ENCODE measurements at places on chromosomes 5 and 9. TPM values are rescaled to one million over a fixed set of nuclear protein-coding genes. Genes with fewer than 3 reads are reported as not detected.

DNA sequence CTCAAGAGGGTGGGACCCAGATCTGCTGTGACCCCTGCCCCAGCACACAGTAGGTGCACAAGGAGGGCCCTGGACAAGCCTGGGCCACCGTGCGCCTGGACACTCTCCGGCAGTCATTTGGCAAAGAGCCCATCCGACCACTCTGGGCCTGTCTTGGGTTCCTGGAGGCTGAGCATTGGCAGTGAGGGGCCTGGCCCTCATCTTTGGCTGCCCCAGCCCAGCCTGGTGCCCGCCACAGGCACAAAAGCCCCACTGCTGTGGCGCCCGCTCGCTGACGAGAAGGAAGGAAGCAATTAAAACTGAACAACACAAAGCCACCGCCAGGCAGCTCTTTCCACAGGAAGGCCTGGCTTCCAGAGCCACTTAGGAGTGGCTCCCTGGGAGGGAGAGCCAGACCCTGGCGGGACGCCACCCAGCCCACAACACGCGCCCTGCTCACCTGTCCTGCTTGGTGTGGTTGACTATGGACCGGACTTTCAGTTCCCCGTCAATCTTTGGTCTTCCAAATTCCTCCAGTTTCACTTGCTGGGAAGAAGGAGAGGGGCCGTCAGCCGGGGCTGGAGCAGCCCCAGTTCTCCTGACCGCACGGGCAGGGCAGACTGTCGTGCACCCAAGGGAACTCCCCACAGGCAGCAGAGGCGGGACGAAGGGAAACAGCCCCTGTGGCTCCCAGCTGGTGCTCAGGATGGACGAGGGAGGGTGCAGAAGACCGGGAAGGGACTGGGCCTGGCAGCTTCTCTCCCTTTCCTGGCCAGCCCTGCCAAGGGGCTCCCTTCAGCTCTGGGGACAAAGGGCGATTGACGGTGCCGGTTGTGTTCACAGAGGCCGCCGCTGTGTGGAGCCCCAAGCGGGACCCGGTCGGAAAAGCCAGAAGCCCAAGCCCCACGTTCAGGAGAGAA lies 50.9 kb upstream of the SARDH start:
- DNase-seq, result no peak

GRCh38 chr9:132534832-132535231 lies 47.6 kb upstream of the BARHL1 start:
- no peak for DNase-seq

- no peak for DNase-seq
Measured at GRCh38 chr5:106311230-106311915, 1359.4 kb downstream of the EFNA5 start.

- DNase-seq, result no peak
Measured at GRCh38 chr5:53942724-53943123, 367.6 kb downstream of the ARL15 start.

- no peak for DNase-seq
Measured at GRCh38 chr5:80409367-80409966, 1.6 kb downstream of the ZFYVE16 start.

- no peak for DNase-seq
Measured at GRCh38 chr5:178366998-178367735, 134.6 kb upstream of the PHYKPL start.

GRCh38 chr9:73118286-73118685 lies 33.4 kb upstream of the ANXA1 start:
- no peak for DNase-seq

DNA sequence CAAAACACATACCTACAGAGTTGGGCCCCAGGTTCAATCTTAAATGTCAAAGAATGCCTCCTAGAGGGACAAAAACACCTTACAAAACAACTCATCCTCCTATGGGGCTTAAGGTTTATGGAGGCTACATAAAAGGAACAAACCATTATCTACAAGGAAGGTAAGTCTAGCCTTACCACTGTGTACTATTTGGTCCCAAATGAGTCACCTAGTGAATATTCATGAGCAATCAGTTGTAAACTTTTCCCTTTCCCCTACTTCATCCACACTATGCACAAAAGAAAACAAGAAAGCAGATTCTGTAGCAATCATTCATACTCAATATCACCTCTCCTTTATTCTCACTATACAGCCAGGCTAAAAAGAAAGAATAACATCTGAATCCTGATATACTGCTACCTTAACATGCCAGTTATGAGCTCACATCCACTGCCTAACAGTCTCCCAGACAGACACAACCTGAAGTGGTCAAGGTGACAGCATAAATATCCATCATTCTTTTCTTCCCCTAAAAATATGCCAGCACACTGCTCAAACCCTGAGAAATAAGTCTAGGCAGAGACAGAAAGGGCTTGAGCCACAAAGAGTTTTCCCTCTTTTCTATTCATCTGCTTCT lies 6.2 kb downstream of the OXCT1 start:
- no peak for DNase-seq

GRCh38 chr9:15377625-15378540 lies 44.8 kb upstream of the SNAPC3 start:
- DNase-seq, result no peak

GRCh38 chr5:135217669-135218485 lies 181.2 kb downstream of the MACROH2A1 start:
- no peak for DNase-seq

- no peak for DNase-seq
Measured at GRCh38 chr9:134870301-134870694, 10.3 kb upstream of the FCN2 start.

GRCh38 chr9:97564291-97565175 lies 63.1 kb downstream of the TMOD1 start:
- no peak for DNase-seq

- no peak for DNase-seq
Measured at GRCh38 chr5:145965804-145966203, 29.4 kb downstream of the SH3RF2 start.

DNA sequence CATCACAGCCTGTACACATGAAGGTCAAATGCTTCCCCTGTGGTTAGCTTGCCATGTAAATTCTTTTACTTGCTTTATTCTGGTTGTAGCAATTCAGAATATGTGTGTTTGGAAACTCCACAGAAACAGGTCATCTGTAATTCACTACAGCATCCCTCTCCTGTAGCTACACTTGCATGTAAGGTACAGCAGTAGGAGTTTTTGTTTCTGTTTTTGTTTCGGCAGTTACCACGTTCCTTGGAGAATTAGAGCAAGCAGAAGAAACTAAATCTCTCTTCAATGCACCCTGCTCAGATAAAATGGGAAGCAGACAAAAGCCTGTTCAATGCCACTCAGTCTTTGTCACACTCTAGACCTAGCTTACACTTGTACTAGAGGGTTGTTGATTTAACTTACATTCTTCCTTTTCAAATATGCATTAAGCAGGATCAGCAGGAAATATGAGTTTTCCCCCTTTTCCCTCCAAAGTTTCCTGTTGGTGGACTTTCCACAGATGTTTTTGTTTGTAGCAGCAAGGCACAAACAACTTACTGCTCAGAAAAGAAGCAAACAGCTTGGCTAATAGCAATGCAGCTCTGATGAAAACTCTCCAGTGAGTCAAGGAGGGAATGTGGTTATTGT lies 80.9 kb downstream of the YIPF5 start:
- no peak for DNase-seq

- no peak for DNase-seq
Measured at GRCh38 chr5:58496488-58496887, 5.3 kb downstream of the GAPT start.

DNA sequence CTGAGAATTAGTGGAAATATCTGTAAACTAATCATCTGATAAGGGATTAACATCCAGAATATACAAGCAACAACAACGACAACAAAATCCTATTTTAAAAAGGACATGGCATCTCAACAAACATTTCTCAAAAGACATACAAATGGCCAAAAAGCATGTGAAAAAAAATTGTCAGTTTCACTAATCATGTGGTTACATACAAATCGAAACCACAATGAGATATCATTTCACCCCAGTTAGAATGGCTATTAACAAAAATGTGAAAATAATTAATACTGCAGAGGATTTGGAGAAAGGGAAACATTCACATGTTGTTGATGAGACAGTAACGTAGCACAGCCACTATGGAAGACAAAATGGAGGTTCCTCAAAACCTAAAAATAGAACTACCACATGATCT lies 69.5 kb downstream of the ERP44 start:
- DNase-seq, result no peak

DNA sequence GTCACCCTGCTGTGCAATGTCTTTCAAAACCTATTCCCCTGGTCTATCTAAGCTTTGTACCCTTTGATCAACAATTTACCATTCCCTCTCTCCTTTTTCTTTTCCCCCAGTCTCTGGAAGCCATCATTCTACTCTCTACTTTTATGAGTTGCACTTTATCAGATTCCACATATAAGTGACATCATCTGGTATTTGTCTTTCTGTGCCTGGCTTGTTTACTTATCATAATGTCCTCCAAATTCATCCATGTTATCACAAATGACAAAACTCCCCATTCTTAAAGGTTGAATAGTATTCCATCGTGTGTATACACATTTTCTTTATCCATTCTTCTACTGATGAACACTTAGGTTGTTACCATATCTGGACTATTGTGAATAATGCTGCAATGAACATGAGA lies 344.2 kb upstream of the CCNH start:
- no peak for DNase-seq

GRCh38 chr9:23073136-23073535 lies 626.5 kb downstream of the DMRTA1 start:
- DNase-seq, result no peak

DNA sequence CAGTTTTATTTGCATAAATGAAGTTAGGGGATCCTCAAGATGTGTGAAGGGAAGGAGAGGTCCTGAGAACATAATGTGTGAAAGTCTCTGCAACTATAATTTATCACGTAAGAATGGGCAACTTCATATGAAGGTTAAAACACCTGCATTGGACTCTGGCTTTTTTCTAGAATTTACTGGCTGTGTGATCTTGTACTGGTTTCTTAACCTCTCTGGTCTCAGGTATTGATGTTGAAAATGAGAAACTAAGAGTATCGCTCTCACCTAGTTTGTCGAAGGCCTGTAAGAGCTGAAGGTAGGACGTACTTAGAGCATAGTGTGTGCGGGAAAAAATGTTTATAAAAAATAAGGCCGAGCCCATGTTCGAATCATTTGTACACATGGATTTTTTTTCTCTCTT lies 280.5 kb downstream of the ICE1 start:
- no peak for DNase-seq

GRCh38 chr9:22009506-22009867 lies 382 bp upstream of the CDKN2B start:
- no peak for DNase-seq

DNA sequence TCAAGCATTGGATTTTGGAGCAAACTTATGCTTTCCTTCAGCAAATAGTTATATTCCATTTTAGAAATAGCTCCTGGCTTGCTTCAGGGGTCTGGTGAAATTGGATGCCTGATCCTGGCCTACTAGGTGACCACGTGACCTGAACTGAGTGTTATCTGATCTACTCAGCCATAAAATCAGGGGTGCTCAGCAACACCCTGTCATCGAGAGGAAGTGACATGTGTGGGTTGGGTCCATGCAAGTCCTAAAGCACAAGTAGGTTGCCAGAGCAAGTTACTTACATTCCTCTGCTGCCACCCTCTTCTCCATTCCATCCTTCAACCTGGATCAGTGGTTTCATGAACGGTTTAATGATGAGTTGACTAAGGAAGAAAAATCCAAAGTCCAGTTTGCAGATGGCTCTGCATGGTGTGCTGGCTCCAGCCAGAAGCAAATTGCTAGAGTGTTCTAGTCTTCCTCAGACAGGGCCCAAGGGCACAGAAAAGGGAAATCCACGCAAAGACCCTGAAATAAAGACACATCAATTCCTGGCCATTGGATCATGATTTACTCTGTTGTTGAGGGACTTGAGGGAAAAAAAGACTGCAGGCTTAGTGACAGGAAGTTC lies 2.8 kb upstream of the FAM193B start:
- no peak for DNase-seq

GRCh38 chr9:4211806-4212205 lies 88.1 kb downstream of the GLIS3 start:
- DNase-seq, result no peak

GRCh38 chr9:12884736-12885395 lies 110.0 kb downstream of the LURAP1L start:
- no peak for DNase-seq

DNA sequence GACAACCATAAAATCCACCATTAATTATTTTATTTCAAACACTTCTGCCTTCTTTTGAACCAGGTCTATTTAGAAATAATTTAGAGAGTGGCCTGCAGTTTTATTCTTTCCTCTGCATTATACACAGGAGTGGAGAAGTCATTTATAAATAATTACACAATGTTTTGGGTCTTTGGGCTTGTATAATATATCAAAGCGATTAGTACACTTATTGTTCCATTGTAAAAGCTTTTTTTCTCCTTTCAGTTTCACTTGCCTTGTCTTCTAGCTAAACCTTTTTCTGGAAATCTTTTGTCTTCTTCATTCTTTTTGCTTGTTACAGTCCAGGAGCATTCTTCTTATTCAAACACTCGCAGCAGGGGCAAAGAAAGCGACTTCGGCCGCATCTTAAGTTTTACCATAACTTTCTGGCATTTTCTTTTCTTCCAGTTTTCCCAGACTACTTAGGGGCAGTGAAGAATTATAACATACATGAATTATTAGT lies 7.3 kb upstream of the NEUROG1 start:
- DNase-seq, result no peak

DNA sequence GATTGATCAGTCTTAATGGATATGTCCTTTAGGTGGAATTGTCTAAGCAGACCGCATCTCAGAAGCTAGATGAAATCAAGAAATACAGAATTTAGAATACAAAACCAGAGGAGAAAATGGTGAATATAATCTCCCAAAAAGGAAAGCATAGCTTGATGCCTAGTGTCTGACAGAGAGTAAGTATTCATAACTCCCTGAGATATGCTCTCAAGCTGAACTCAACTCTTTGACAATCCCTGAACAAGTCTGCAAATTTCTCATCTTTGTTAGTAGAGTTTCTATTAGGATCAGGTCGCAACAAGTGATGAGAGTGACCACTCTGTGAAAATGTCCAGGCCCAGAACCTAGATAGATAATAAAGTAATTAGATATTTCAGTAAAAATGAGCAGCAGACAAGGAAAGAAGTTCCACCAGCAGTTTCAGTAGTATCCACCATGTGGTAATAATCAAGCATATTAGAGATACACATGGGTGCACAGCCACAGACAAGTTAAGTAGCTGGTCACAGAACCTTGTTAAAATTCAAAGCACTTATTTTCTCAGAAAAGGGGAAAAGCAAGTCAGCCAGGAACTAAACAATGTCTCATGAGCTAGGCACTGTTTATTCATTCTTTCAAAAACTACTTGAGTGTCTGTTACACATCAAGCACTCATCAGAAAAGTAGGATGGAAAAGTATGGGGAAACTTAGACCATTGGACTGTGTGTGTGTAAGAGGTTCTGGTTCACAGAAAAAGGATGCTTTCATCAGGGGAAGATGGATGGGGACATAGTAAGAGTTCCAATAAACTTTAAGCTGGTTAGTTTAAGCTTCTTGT lies 481.5 kb upstream of the TUSC1 start:
- DNase-seq, result no peak

ST6GALNAC4 gene
- 43.2 TPM for total RNA-seq

CDO1 gene
- 0.16 TPM for total RNA-seq

WHRN gene
- 9.0 TPM for total RNA-seq

PTBP3 gene
- total RNA-seq, result 118 TPM

NME5 gene
- not detected for total RNA-seq

DMAC1 gene
- total RNA-seq, result 53.0 TPM

HEMGN gene
- 0.31 TPM for total RNA-seq

TMEM252 gene
- total RNA-seq, result not detected

LRRC19 gene
- not detected for total RNA-seq

KCNT1 gene
- not detected for total RNA-seq

MCTP1 gene
- total RNA-seq, result 0.55 TPM

CARTPT gene
- not detected for total RNA-seq

FBP2 gene
- not detected for total RNA-seq

FRRS1L gene
- not detected for total RNA-seq

LCN10 gene
- total RNA-seq, result 1.2 TPM

FAM153A gene
- total RNA-seq, result 6.7 TPM

All from CD8-positive, alpha-beta memory T cell (primary cell).